ENCODE measurements at places on chromosomes 12 and 14. TPM values are rescaled to one million over a fixed set of nuclear protein-coding genes. Genes with fewer than 3 reads are reported as not detected.
A peak's percentile ranks its signal among the peaks of the same experiment; 100 is the strongest.

Gene LAG3
- polyA plus RNA-seq: not detected

Gene CD4
- polyA plus RNA-seq: not detected

Gene MMP14
- polyA plus RNA-seq: 50.8 TPM

GRCh38 chr12:67148265-67148664 is 120.9 kb upstream of the CAND1 start:
- no peak overlapping the region for H3K27ac ChIP-seq
- H3K27me3 ChIP-seq: no peaks in the 10 kb centered on the region
- no peak for DNase-seq
- H3K4me1 ChIP-seq: no peaks in the 10 kb centered on the region

DNA sequence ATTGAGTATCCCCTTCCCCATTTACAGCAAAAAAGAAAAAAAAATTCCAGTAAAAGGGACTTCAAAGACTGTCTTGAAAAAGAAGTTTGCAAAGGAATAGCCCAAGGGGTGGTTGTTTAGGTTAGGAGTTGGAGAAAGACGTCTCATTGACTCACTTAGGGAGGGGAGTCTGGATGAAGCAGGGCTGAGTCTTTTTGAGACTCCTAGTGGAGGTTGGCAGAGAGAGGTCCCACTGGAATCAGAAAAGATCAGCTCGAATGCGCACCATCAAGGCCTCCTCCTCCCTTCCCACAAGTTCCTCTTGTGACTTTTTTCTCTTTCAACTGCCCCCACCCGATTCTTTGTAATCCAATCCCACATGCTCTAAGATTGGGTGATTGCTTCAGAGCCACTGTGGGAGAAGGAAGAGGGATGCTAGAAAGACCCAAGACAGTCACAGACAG is 1.9 kb downstream of the ARHGEF40 start:
- H3K27me3 ChIP-seq: no peaks in the 10 kb centered on the region
- H3K27ac ChIP-seq: peak overlapping the region; percentile 100
- peaks cover 14% of the 10 kb centered on the region for H3K36me3 ChIP-seq
- peak; percentile 93 for DNase-seq

GRCh38 chr12:88145567-88146505 is 3.7 kb downstream of the TMTC3 start:
- H3K4me1 ChIP-seq: peaks cover 12% of the 10 kb centered on the region
- no peak overlapping the region for H3K27ac ChIP-seq
- DNase-seq: no peak

GRCh38 chr14:49173765-49174373 is 412.3 kb downstream of the RPS29 start:
- no peaks in the 10 kb centered on the region for H3K27me3 ChIP-seq
- no peak overlapping the region for H3K27ac ChIP-seq
- no peaks in the 10 kb centered on the region for H3K36me3 ChIP-seq
- H3K4me3 ChIP-seq: no peak overlapping the region

- peaks cover 14% of the 10 kb centered on the region for H3K4me1 ChIP-seq
- no peak overlapping the region for H3K4me3 ChIP-seq
- no peaks in the 10 kb centered on the region for H3K27me3 ChIP-seq
- peak; percentile 53 for DNase-seq
- H3K36me3 ChIP-seq: no peaks in the 10 kb centered on the region
Measured at GRCh38 chr14:89794096-89794495, 160.4 kb downstream of the EFCAB11 start.

GRCh38 chr14:84806622-84807021 is 723.3 kb upstream of the FLRT2 start:
- H3K36me3 ChIP-seq: no peaks in the 10 kb centered on the region
- no peak overlapping the region for H3K4me3 ChIP-seq
- H3K4me1 ChIP-seq: no peaks in the 10 kb centered on the region
- H3K27ac ChIP-seq: no peak overlapping the region
- no peak for DNase-seq

DNA sequence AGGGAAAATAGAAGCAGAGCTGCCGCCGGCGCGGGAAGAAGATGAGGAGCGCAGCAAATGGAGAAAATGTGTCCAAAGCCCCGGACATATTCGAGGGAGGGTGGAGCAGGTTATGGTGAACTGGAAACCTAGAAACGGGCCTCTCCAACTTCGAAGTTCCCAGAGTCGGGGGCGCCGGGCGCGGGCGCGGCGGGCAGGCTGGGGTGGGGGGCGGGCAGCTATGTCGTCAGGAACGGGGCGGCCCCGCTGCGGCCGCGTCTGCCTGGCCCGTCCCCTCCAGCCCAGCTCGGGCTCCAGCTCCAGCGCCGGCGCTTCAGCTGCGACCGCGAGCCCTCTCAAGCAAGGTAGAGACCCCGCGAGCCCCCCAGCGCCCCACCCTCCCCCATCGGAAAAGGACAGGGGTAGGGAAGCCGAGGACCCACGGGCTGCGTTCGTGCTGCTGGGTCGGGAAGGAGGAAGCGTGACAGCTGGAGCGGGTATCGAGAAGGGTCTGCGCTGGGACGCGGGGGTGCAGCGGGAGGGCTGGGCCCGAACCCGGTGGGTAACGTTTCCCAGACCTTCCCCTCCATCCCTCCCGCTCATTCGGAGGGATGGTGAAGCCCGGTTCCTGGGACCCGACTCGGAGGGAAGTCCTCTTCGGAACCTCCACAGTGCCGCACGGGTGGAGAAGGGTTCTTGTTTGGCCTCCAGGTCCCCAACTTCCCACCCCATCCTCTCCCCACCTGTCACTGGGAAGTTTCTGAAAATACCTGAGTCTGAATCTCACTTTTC is 1.0 kb downstream of the DGKA start:
- H3K27me3 ChIP-seq: no peaks in the 10 kb centered on the region
- peak overlapping the region; percentile 87 for H3K27ac ChIP-seq
- no peaks in the 10 kb centered on the region for H3K36me3 ChIP-seq
- H3K4me3 ChIP-seq: peak overlapping the region; percentile 78

GRCh38 chr14:51546603-51547258 is 105.0 kb upstream of the FRMD6 start:
- peaks cover 42% of the 10 kb centered on the region for H3K4me1 ChIP-seq
- no peaks in the 10 kb centered on the region for H3K36me3 ChIP-seq
- H3K27me3 ChIP-seq: no peaks in the 10 kb centered on the region
- peak; percentile 18 for DNase-seq
- H3K4me3 ChIP-seq: no peak overlapping the region

Gene SARNP
- polyA plus RNA-seq: 139 TPM

Gene RDH16
- not detected for polyA plus RNA-seq

GRCh38 chr12:128823216-128823915 is 392 bp downstream of the SLC15A4 start:
- no peaks in the 10 kb centered on the region for H3K27me3 ChIP-seq
- peak overlapping the region; percentile 78 for H3K4me3 ChIP-seq
- DNase-seq: no peak
- H3K27ac ChIP-seq: peak overlapping the region; percentile 23
- H3K4me1 ChIP-seq: peaks cover 15% of the 10 kb centered on the region

GRCh38 chr12:65560286-65560685 is 264.0 kb upstream of the HMGA2 start:
- H3K4me3 ChIP-seq: no peak overlapping the region
- H3K27ac ChIP-seq: no peak overlapping the region
- DNase-seq: peak; percentile 22
- peaks cover 70% of the 10 kb centered on the region for H3K4me1 ChIP-seq
- H3K36me3 ChIP-seq: no peaks in the 10 kb centered on the region
- H3K27me3 ChIP-seq: no peaks in the 10 kb centered on the region

DNA sequence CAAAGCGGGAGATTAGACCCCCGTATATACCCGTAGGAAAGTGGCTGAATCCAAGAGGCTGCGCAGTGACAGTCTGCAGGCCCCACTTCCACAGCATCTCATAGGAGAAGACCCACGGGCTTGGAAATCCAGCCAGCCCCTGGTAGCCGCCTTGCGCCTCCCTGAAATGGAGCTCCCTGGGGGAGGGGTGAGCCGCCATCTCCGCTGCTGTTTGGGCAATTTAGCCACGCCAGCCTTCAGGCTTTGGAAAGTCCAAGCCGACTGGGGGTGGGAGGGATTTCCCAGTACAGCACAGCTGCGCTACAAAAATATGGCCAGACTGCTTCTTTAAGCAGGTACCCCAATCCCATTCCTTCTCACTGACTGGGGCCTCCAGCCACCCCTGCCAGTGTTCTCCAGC is 53.4 kb downstream of the CAND1 start:
- no peaks in the 10 kb centered on the region for H3K27me3 ChIP-seq
- DNase-seq: no peak
- H3K4me1 ChIP-seq: no peaks in the 10 kb centered on the region
- H3K4me3 ChIP-seq: no peak overlapping the region

- H3K27ac ChIP-seq: no peak overlapping the region
- H3K27me3 ChIP-seq: no peaks in the 10 kb centered on the region
- no peaks in the 10 kb centered on the region for H3K36me3 ChIP-seq
- H3K4me3 ChIP-seq: no peak overlapping the region
- peak; percentile 48 for DNase-seq
Measured at GRCh38 chr14:61287196-61287595, 6.1 kb upstream of the TMEM30B start.

GRCh38 chr14:64509036-64509435 is 4.5 kb downstream of the ZBTB1 start:
- no peak overlapping the region for H3K27ac ChIP-seq
- H3K27me3 ChIP-seq: no peaks in the 10 kb centered on the region
- DNase-seq: no peak

DNA sequence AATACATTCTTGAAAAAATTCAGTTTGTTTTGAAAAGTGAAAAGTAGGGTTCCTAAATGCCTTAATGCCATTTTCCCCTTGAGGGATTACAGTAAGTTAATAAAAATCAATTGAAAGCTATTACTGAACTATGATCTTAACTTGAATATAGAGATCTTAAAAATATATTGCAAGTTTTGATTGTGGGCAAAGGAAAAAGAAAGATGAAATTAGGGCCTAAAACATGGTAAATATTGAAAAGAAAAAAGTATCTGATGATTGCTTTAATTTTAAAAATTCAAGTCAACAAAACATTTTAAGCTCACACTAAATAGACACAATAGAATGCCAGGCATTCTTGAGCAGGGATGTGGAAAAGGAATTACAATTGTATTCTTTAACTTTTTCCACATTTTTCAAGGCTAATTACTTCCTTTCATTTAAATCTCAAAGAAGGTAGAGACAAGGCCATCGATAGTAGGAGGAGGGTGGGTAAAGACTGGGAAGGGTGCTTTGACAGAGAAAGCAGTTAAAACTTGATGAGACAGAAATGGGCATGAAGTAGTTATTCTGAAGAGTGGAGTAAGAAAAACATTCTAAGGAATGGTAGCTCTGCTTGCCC is 294.4 kb downstream of the NELL2 start:
- no peak for DNase-seq
- no peak overlapping the region for H3K27ac ChIP-seq
- H3K4me3 ChIP-seq: no peak overlapping the region

DNA sequence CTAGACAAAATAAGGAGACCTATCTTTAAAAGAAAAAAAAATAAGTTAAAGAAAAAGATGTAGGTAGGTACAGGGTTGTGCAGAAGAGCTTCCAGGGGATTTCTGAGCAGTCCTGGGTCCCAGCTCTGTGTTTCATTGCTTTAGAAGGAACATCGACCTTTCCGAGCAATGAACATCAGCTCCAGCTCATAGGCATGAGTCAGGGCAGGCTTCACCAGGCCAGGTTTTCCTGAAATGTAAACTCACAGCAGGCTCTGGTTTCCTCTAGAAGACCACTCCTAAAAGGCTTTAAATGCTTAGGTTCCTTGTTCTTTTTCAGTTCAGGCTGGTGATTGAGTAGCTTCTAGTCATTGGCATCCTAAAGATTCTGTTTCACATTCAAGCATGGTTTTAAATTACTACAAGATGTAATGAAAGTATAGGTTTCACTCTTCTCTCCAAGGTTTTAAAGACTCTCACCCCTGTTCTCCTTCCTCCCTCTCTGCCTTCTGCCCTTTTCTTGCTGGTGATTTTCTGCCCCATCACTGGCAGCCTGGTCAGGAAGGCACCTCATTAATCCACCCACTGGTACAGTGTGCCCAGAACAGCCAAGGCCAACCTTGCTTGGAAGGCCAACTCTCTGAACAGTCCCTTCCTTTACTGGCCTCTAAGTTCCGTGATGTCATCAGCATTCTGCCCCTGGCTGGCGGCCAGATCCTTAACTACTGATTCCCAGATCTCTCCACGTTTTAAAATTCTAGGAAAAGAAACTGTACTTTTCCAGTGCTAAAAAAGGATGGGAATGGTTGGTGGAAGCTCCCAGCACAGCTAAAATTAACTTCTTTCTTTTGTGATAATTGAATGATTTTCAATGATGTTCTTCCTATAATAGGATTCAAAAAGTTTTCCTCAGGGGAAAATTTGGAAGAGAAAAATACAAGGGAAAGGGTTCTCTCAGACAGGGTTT is 109.4 kb upstream of the HIF1A start:
- no peaks in the 10 kb centered on the region for H3K27me3 ChIP-seq
- peaks cover 68% of the 10 kb centered on the region for H3K4me1 ChIP-seq
- H3K27ac ChIP-seq: peak overlapping the region; percentile 97
- DNase-seq: peak; percentile 89
- peak overlapping the region; percentile 33 for H3K4me3 ChIP-seq
- H3K36me3 ChIP-seq: no peaks in the 10 kb centered on the region

GRCh38 chr14:86961106-86961716 is 1031.8 kb downstream of the GALC start:
- H3K36me3 ChIP-seq: no peaks in the 10 kb centered on the region
- no peaks in the 10 kb centered on the region for H3K27me3 ChIP-seq
- no peak overlapping the region for H3K27ac ChIP-seq

- peaks cover 73% of the 10 kb centered on the region for H3K4me1 ChIP-seq
- H3K36me3 ChIP-seq: no peaks in the 10 kb centered on the region
- H3K4me3 ChIP-seq: no peak overlapping the region
- DNase-seq: no peak
Measured at GRCh38 chr12:2338381-2338780, 285.6 kb downstream of the CACNA1C start.

DNA sequence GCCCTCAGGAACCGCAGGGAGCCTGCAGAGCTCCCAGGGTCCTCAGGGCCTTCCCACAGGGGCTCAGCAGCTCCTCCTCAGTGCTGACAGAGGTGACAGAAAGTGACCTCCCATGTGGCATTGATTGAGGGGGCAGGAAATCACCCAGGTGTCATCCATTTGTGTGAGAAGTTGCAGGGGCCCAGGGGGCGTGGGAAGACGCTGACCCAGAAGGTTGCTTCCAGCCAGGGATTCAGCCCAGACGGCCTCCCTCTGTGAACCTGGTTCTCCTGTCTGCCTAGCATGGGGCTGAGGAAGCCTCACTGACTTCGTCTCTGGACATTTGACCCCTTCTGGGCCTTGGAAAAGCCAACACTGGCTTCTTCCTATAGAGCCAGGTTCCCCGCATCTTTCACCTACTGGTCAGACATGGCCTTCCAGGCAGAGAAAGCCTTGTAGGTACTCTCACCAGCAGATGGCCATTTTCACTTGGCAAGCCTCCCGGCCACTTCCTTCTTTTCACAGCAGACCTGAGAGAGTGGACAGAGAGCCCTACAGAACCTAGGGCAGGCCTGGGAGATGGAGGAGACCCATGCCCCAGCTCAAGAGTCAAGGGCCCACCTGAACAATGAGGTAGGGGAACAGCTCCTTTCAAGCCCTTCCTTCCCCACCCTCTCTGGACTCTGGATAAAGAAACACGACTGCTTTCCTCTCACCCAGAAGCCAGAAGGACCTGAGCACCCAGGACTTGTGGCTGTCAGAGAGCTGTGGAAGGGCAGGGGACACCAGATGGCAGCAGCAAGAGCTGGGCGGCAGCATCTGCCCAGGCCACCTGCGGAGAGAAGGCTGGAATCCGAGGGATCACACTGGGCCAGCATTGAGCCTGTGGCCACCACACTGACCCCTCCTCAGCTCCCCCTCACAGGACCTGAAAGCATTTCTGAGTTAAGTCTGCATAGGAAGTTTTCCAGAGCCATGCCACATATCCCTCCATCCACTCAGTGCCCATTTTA is 377.8 kb downstream of the DPF3 start:
- H3K36me3 ChIP-seq: no peaks in the 10 kb centered on the region
- DNase-seq: peak; percentile 44
- H3K27me3 ChIP-seq: peaks cover 7% of the 10 kb centered on the region
- H3K27ac ChIP-seq: no peak overlapping the region
- H3K4me1 ChIP-seq: peaks cover 14% of the 10 kb centered on the region
